ENCODE measurements at places on chromosomes 13 and 19.

DNA sequence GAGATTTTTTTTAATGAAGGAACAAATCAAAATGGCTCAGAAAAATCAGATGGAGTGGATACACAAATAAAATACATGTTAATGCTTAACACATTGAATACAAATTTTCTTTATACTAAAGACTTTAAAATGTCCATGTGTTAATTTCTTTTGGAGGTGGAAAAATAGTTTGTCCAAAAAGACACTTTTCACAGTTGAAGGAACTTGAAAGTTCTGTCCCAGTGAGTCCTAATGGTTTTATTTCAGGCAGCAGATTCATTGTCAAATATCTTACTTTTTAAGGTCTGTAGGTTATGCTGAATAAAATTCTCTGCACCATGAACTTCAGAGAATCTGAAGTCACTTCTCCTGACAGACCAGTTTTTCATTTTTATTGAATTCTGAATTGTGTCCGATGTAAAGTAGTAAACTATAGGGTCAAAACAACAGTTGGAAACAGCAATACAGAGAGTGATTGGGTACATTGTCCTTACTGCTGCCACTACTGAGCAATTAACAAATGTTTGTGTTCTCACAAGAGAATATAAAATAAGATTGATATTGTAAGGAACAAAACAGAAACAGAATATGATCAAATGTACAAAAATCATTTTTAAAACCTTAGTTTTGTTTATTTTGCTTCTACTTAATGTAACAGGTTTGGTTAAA lies 1.6 kb downstream of the LPAR6 start:
- no peak for DNase-seq

GRCh38 chr13:91312324-91312723 lies 35.2 kb upstream of the MIR17HG start:
- no peak for DNase-seq

- DNase-seq: no peak
Measured at GRCh38 chr13:74061926-74062595, 72.1 kb downstream of the KLF12 start.

DNA sequence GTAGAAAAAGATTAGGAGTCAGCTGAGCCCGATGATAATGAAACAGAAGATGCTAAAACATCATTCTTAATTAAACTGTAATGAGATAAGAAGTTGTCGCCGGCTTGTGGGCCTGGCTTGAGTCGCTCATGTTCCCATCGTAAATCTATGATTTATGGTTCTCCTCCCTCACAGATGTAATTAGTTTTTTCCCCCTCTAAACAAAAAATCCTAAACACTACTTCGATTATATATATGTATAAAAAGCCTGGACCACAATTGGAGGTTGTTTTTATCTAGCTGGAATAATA lies 151.3 kb downstream of the PTPRS start:
- no peak for DNase-seq

- peak; percentile 16 for DNase-seq
Measured at GRCh38 chr13:44146138-44146537, 227.5 kb upstream of the SERP2 start.

DNA sequence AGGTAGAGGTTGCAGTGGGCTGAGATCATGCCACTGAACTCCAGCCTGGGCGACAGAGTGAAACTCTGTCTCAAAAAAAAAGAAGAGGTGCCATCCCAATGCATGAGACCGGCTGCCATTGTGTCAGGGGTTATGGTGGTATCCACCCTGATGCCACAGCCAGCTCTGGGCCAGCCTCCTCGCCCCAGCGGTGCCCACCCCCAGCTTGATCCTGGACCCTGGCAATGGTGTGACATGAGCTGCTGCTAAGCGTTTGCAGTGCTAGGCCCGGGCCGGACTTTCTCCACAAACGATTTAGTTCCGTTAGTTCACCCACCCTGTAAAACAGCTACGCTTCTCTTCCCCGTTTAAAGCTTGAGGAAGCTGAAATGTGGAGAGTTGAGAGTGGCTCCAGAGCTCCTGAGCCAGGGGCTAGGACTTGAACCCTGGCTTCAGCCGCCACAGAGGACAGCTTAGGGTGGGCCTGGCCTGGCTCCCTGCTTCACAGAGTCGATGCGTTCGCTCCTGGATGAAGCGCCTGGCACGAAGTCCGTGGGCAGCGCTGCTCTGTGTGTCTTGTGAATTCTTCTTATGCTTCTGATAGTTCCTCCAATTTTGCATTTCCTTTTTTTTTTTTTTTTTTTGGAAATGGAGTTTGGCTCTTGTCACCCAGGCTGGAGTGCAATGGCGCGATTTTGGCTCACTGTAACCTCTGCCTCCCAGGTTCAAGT lies 25.5 kb downstream of the NKPD1 start:
- no peak for DNase-seq

DNA sequence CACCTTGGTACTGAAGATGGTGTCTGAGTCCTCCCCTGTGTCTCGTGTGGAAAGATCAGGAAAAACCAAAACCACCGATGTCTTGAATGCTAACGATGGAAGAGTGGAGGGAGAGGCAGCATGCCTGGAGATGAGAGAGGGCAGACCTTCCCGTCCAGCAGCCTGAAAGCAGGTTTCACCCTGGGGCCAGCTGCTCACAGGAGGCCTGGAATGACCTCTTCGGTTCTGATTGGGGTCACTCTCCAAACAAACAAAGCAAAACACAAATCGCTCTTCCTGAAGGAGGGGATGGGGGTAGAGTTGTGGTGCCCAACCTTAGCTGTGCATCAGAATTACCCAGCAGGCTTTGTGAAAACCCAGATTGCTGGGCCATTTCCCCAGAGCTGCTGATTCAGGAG lies 142.3 kb upstream of the SOX1 start:
- DNase-seq: no peak

DNA sequence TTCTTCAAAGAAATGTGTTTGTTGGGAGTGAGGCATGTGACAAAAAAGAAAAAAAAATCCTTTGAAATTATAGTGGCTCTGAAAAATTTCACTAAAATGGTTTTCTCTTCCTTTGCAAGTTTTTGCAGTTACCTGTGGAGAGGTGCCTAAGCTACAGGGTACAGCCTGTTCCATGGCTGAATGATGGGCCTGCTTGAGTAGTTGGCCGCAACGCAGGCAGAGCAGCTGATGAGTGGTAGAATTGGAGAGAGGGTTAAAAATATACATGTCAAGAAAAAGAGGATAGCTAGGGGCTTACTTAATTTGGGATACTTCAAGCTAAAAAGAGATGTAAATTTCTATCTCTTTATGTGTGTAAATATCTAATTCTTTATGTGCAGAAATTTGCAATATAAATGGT lies 629.1 kb upstream of the SLC10A2 start:
- no peak for DNase-seq

- DNase-seq: peak; percentile 42
Measured at GRCh38 chr13:99075268-99076191, 97.7 kb upstream of the DOCK9 start.

- no peak for DNase-seq
Measured at GRCh38 chr19:45391346-45391745, 13.5 kb downstream of the PPP1R13L start.

- no peak for DNase-seq
Measured at GRCh38 chr19:33186431-33187182, 7.5 kb upstream of the LRP3 start.

DNA sequence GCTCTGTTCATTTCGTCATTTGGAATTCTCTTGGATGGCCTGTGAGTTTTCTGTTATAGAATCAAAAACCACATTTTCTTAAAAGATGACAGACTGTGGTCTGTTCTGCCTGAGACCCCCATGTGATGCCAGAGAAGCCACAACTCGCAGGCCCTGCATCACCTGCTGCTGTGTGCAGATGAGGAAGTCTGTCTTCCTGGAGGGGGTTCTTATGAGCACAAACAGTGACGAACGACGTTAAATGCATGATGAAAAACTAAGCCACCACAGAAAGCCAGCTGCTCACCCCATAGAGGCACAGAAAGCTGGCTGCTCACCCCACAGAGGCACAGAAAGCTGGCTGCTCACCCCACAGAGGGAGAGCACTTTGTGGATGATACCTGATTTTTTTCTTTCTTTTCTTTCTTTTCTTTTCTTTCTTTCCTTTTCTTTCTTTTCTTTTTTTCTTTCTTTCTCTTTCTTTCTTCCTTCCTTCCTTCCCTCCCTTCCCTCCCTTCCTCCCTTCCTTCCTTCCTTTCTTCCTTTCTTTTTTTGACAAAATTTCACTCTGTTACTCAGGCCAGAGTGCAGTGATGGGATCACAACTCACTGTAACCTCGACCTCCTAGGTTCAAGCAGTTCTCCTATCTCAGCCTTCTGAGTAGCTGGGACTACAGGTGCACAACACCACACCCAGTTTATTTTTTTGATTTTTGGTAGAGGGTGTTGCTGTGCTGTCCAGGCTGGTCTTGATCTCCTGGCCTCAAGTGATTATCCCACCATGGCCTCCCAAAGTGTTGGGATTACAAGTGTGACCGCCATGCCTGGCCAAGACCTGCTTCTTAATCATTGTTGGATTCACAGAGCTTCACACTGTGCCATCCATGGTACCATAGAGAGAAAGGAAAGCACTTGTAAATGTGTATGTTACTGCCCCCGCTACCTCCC lies 1191.4 kb downstream of the UQCRFS1 start:
- no peak for DNase-seq

GRCh38 chr13:44218501-44219240 lies 155.0 kb upstream of the SERP2 start:
- no peak for DNase-seq

All from germinal center (tissue), 1 donor.